ENCODE measurements at places on chromosomes 3 and 15. TPM values are rescaled to one million over a fixed set of nuclear protein-coding genes. Genes with fewer than 3 reads are reported as not detected.

The FEZF2 gene
- not detected for polyA plus RNA-seq

- no peak for DNase-seq
These were observed 302.7 kb downstream of the AGBL1 start for GRCh38 chr15:86382341-86382740.

GRCh38 chr3:17747174-17747889 is 4.9 kb upstream of the TBC1D5 start:
- DNase-seq, result no peak

DNA sequence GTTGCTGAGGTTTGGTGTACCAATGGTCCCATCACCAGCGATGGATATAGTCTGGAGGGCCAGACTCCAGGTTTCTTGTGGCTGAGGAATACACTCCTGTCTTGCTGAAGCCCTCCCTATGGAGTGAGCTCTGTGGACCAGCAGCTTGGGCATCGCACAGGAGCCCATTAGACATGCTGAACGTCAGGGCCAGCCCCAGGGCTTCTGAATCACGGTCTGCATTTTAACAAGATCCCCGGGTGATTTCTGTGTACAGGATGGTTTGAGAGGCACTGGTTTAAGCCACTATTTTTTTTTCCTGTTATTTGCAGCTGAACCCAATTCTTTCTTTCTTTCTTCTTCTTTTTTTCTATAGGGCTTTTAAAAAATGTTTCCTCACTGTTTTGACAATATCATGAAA is 69.5 kb upstream of the XCR1 start:
- no peak for DNase-seq

Data from pancreas (tissue), 10 donors.